ENCODE measurements at places on chromosomes 2 and 18. TPM values are rescaled to one million over a fixed set of nuclear protein-coding genes. Genes with fewer than 3 reads are reported as not detected.

GRCh38 chr2:231337807-231338759, 57.4 kb upstream of the B3GNT7 start:
- DNase-seq: no peak
- H3K27me3 ChIP-seq: no peaks in the 10 kb centered on the region
- no peaks in the 10 kb centered on the region for H3K4me1 ChIP-seq
- H3K4me3 ChIP-seq: no peak overlapping the region
- H3K36me3 ChIP-seq: peaks cover 6% of the 10 kb centered on the region

DNA sequence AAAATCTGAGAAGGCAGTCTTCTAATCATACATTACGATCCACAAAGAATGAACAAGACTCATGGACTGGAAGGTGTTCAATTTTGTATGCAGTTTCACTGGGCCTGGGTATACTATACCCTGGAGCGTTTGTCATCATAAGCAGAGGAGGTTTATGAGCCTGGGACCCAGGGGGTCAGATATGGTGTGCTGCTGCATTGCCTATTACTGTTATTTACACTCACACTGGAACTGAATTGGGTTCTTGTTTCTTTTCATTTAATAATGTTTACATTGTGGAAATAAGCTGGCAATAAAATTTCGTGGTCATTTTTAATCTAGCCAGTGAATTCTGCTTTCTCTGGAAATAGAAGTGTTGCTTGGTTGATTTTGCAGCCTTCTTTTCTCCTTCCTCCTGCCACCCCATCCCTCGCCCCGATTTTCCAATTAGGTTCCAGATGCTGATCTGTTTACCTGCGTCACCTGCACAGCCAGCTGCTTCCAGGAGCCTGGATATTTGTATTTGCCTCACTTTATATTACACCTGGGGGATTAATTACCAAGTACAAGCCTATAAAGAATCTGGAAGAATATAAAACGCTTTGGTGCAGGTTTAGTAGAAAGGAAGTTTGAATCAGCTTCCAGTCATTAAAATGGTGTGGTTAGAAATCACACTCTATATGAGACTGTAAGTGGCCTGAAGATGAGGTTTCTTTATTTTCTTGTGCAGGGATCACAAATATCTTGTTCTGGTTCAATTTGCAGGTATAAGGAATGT, 234.4 kb downstream of the SOCS6 start:
- no peaks in the 10 kb centered on the region for H3K4me1 ChIP-seq
- no peaks in the 10 kb centered on the region for H3K36me3 ChIP-seq
- no peak overlapping the region for H3K4me3 ChIP-seq
- DNase-seq: no peak

DNA sequence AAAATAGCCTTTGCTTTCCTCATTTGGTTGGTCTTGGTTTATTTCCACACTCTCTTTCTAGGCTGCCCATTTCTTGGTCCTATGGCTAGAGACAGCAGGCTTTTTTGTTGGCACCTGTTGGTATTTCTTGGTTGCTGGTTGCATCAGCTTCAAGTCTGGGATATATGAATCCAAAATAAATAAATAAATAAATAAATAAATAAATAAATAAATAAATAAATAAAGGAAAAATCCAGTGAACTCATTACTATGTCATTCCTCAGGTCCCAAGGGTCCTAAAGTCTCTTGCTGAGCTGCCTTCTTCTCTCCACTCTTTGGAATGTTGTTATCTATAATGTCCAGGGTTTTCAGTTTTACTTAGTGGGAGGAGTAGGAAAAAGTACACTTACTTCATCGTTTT, 165.9 kb upstream of the MEX3C start:
- DNase-seq: no peak
- H3K27ac ChIP-seq: no peak overlapping the region
- peaks cover 10% of the 10 kb centered on the region for H3K4me1 ChIP-seq
- no peaks in the 10 kb centered on the region for H3K36me3 ChIP-seq
- no peaks in the 10 kb centered on the region for H3K27me3 ChIP-seq

DNA sequence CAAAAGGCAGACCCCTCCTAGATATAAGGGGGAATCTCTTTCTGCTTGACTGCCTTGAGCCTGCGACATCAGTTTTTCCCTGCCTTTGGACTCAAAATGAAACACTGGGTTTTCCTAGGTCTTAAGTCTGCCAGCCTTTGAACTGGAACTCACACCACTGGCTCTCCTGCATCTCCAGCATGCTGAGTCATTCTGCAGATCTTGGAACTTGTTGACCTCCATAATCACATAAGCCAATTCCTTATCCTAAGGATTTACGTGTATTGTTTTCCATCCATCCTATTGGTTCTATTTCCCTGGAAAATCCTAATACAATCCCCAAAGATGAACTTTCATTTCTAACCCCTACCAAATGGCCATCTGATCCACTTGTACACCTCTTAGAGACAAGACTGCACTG, 88.0 kb downstream of the AFF3 start:
- no peak for DNase-seq
- peaks cover 7% of the 10 kb centered on the region for H3K4me1 ChIP-seq
- no peak overlapping the region for H3K27ac ChIP-seq
- no peaks in the 10 kb centered on the region for H3K36me3 ChIP-seq
- H3K27me3 ChIP-seq: no peaks in the 10 kb centered on the region

DNA sequence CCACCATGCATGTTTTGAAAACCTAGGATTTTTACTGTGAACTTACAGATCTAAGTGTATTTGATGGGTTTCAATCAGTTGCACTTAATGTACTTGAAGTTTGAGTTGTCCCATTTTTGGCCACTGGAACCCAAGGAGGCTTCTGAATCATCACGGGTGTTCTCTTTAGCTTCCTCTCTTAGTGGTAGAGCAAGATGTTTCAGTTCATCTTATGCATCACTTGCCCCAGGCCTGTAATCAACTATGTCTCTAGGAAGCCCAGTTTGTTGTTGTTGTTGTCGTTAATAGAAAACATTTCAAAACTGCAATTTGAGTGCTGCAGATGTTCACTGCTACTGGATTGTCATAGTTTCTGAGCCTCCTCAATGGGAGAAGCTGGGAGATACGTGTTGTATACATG, 97.0 kb downstream of the FHOD3 start:
- no peak for DNase-seq
- H3K27me3 ChIP-seq: no peaks in the 10 kb centered on the region
- H3K4me1 ChIP-seq: no peaks in the 10 kb centered on the region
- no peak overlapping the region for H3K4me3 ChIP-seq
- H3K27ac ChIP-seq: no peak overlapping the region

DNA sequence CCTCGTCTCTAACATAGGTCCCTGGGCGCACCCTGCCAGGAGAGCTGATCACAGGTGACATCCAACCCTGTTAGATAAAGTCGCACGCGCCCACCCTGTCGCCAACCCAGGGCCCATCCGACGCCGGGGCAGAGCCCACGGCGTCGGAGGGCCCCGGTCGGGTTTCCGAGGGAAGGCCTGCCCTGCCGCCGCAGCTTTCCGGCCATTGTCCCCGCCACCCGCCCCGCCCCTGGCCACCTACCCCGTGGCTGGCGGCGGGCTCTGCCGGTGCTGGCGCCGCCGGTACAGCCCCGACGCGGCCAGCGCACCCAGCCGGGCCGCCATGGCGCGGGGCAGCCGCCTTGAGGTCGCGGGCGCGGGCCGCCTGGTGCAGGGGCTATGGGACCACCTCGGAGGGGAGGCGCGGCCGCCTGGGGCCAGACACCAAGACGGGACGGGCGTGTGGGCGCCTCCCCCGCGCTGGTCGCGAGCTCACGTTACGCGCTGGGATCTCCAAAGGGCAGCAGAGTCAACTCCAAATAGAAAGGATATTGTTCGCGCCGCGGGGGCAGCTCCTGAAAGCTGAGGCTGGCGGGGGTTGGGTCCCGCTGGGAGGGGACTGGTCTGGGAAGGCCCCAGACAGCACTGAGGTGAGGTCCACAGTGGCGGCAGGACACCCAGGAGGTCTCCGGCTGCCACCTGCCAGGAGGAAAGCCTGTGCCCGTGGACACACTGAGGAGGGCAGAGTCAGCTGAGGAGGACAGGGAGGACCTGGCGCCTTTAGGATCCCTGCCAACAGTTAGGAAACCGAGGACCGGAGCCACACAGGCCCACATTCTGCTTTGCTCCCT, 11.1 kb downstream of the LIMS2 start:
- H3K4me3 ChIP-seq: peak overlapping the region; percentile 52
- peak overlapping the region; percentile 86 for H3K27ac ChIP-seq
- peaks cover 92% of the 10 kb centered on the region for H3K4me1 ChIP-seq
- peaks cover 12% of the 10 kb centered on the region for H3K36me3 ChIP-seq

DNA sequence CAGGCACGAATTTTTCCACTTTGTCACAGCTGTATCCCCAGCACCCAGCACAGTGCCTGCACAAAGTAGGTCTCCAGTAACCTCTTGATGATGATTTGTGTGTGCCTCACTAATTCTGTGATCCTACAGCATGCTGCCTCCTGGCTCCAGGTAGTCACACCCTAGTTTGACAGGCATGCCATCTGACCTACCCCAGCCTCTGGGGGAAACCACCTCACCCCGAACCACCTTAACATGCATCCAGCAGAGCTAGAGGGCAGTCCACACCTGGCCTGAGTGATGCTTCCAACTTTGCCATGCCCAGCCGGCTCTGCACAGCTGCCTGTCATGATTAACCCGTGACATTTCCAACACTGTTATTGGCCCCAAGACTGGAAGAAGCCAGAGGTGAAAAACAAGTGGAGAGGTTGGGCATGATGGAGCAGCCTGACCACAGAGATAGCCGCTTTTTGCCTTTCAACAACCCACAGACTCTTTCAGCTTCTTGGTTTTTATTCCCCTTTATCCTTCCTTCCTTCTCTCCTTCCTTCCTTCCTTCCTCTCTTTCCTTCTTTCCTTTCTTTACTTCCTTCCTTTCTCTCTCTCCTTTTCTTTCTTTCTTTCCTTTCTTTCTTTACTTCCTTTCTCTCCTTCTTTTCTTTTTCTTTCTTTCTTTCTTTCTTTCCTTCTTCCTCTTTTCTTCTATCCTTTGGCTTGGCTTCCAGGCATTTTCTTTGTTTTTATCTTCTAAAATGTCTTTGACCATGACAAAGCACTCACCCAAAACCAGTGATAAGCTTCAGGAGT, 294.4 kb upstream of the SIX2 start:
- H3K36me3 ChIP-seq: no peaks in the 10 kb centered on the region
- no peak for DNase-seq
- H3K27me3 ChIP-seq: peaks cover 14% of the 10 kb centered on the region
- H3K4me3 ChIP-seq: no peak overlapping the region

GRCh38 chr2:182228741-182229140, 198.1 kb downstream of the PDE1A start:
- no peak overlapping the region for H3K4me3 ChIP-seq
- no peak for DNase-seq

- H3K27ac ChIP-seq: no peak overlapping the region
- H3K27me3 ChIP-seq: no peaks in the 10 kb centered on the region
- H3K4me3 ChIP-seq: no peak overlapping the region
- no peaks in the 10 kb centered on the region for H3K4me1 ChIP-seq
These were observed 10.2 kb downstream of the RALB start for GRCh38 chr2:120262761-120263428.

DNA sequence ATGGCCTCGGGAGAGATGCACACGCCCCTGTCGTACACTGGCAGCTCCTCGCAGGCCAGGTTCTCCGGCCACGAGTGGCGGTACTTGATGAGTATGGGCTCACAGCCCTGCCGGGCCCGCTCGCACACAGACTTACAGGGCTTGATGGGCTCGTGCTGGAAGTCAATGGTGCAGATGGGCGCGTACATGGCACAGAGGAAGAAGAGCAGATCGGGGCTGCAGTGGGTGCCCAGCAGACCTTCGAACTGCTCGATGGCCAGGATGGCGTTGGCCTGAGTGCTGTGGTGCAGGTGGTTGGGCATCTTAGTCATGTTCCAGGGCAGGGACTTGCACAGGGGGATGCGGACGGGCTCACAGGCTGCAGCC, 359 bp downstream of the FRZB start:
- H3K27me3 ChIP-seq: no peaks in the 10 kb centered on the region
- peak overlapping the region; percentile 58 for H3K4me3 ChIP-seq
- peak; percentile 68 for DNase-seq
- H3K27ac ChIP-seq: peak overlapping the region; percentile 64

DNA sequence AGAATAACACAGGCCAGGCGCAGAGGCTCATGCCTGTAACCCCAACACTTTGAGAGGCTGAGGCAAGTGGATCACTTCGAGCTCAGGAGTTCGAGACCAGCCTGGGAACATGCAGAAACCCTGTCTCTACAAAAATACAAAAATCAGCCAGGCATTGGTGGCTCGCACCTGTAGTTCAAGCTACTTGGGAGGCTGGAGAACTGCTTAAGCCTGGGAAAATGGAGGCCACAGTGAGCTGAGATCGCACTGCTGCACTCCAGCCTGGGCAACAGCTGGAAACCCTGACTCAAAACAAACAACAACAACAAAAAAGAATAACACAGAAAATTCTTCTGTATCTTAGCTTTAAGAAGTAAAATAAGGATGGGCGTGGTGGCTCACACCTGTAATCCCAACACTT, 440.3 kb downstream of the LRATD1 start:
- no peak overlapping the region for H3K4me3 ChIP-seq
- H3K27ac ChIP-seq: no peak overlapping the region
- no peak for DNase-seq
- no peaks in the 10 kb centered on the region for H3K27me3 ChIP-seq
- H3K4me1 ChIP-seq: peaks cover 18% of the 10 kb centered on the region
- H3K36me3 ChIP-seq: no peaks in the 10 kb centered on the region

The MC4R gene
- not detected for total RNA-seq
